ENCODE measurements at places on chromosomes 16 and 17.

DNA sequence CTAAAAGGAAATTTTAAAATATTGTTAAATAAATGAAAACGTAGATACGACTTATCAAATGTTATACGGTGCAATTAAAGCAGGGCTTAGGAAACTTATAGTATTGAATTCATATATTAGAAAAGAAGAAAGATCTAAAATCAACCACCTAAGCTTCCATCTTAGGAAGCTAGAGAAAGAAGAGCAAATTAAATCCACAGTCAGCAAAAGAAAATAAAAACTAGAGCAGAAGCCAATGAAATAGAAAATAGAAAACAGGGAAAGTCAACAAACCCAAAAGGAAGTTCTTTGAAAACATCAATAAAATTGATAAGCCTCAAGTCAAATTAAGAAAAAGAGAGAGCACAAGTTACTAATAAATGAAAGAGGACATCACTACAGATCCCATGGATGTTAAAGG lies 74.6 kb upstream of the CACNG5 start:
- DNase-seq, result no peak

DNA sequence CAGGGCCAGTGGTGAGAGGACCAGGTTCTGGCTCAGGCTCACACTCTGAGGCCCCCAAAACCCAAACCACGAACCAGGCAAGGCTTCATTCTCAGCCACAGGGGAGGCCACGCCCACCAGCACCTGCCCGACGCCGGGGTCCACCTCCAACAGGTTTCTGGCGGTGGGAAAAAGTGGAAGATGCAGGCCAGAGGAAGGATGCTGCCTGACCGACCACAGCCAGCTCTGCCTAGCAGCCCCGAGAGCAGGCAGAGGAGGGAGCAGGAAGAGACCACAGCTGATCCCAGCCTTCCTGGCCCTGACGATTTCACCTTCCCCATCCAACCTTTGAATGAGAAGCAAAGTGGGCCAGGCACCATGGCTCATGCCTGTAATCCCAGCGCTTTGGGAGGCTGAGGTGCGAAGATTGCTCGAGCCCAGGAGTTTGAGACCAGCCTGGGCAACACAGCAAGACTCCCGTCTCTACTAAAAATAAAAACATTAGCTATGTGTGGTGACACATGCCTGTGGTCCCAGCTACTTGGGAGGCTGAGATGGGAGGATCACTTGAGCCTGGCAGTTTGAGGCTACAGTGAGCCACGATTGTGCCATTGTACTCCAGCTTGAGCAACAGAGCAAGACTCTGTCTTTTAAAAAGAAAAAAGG lies 30.7 kb upstream of the SLC38A10 start:
- no peak for DNase-seq

DNA sequence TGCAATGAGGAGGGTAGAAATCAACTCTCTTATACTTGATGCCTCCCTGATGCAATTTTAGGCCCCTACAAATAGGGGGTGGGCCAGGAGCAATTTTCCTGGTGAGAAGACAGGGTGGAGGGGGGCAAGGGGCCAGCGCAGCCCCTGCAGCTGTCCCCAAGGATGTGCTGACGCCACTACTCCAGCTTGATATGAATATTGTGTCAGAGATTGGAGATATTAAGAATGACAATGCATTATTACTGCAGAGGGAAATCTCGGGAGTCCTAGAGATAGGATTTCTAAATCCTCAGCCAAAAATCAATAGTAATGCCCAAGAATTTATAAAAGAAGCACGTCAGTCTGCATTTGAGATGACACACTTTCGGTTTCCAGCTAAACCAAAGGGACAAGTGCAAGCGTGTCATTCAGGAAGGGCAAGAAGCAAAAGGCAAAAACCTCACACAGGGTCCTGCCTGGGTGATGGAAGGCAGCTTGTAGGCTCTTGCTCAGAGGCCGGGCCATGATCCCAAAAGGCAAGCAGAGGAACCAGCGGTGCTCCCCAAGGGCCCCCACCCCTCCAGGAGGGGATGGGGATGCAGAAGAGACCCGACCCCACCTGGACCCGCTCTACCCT lies 178.8 kb downstream of the C16orf78 start:
- no peak for DNase-seq

- DNase-seq, result no peak
Measured at GRCh38 chr16:48790151-48790550, 180.2 kb upstream of the N4BP1 start.

- DNase-seq, result peak; percentile 86
Measured at GRCh38 chr16:19883296-19883965, 1.2 kb downstream of the GPRC5B start.
